ENCODE measurements at places on chromosomes 11 and 22.
A peak's percentile ranks its signal among the peaks of the same experiment; 100 is the strongest.

DNA sequence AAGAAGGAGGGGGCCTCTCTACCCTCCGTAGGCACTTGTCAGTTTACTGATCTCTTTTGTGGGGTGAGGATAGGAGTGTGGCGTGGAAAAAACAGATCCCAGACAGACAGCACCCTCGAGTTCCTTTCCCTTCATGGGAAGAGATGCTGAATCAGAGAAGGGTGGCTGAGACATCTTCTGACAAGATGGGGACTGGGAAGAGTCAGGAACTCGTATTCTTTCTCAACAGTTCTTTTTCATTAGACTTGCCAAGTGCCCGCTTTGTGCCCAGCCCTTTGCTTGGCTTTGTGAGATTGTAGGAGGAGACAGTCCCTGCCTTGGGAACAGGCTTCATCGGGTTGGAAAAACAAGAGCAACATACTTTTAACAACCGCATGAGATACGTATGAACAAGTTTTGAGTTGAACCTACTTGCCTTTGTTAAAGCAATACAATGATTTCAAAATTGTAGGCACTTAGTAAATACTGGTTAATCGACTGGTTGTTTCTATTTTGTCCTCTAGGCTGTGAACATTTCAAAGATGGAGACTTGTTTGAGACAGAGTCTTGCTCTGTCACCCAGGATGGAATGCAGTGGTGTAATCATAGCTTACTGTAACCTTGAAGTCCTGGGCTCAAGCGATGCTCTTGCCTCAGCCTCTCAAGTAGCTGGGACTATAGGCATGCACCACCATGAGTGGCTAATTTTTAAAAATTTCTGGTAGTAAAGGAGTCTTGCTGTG lies 1.1 kb downstream of the RRM1 start:
- no peak for DNase-seq

- no peak for DNase-seq
These were observed 1.7 kb downstream of the SMTN start for GRCh38 chr22:31082606-31083376.

- DNase-seq: no peak
These were observed 1.2 kb downstream of the CYTH4 start for GRCh38 chr22:37283393-37283937.

DNA sequence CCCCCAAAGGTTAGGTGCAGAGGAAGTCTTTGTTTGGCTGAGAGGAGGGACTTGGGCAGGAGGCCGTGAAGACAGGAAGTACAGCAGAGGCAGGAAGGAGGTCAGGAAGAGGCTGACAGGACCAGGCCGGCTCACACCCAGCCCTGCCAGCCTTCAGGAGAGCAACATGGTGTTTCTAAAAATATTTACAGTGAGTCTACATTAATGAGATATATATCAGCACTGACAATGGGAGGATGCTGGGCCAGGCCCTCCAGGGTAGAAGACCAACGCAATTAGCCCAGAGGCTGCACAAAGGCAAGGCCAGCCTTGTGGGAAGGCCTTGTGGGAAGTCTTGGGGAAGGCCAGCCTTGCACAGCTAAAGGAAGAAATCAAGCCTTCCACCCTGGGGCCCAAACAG lies 7.9 kb upstream of the APLNR start:
- DNase-seq: no peak

DNA sequence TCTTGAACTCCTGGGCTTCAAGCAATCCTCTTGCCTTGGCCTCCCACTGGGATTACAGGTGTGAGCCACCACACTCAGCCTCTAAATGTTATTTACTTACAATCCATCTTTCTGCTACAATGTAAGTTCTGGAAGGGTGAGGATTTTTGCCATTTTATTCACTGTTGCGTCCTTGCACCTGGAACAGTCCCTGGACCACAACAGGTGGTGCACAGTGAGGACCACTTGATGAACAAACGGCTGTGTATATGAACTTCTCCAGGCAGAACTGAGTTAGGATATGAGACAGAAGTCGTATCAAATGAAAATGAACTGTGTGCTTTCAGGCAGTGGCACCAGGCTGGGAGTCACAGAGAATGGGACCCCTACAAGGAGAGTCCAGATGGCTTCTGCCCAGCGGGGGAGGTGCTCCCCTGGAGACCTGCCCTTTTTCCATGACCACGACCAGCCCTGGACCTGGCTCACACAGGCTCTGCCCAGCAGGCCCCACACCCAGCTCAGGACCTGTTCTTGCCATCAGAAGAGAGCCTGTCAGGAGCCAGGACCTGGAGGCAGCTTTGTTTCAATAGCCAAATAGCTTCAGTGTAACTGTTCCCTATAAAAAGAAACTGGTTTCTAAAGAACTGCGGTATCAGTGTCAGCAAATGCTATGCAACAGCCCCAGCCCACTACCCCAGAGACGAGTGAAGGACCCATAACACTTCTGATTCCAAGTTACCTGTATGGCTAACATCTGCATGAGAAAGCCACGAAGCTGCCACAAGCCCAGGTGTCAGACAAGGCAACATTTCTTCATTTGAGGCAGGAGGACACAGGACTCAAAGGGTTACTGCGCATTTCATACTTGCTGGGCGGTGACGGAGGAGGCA lies 104.9 kb downstream of the MICAL3 start:
- no peak for DNase-seq

DNA sequence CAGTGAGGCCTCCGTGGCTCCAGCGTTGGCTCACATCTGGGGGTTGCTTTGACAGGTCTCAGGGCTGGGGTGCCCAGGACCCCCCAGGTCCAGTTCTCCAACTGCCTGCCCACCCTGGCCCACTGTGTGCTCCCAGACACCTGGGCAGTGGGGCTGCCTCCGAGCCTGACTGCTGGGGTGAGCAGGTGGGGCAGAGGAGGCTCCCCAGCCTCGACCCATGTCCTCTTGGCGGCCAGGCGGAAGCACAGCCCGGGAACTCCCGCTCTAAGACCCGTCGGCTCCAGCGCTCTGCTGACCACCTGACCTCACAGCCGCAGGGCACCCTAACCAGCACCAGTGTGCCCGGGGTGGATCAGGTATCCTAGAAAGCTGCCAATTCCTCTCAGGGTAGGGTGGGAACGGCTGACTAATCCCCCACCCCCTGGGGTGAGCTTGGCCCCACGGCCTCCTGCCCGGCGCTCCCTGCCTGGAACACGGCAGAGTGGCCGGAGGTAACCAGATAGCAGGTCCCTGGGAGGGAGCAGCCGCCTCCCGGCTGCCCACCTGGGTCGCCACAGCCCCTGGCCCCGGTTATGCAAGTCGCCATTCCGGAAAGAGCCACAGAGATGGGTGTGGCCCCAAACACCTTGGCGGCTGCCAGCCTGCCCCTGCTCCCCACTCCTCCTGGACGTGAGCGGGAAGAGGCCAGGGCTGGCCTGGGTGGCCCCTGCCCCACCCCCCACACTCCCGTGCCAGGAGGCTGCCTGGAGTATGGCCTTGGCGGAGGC lies 19.2 kb upstream of the MUC5B start:
- no peak for DNase-seq

- no peak for DNase-seq
These were observed 337.4 kb downstream of the CADM1 start for GRCh38 chr11:115166820-115167219.

GRCh38 chr11:102983486-102983885 lies 28.0 kb upstream of the MMP13 start:
- DNase-seq: no peak

GRCh38 chr11:89184021-89184420 lies 6.3 kb downstream of the TYR start:
- no peak for DNase-seq

DNA sequence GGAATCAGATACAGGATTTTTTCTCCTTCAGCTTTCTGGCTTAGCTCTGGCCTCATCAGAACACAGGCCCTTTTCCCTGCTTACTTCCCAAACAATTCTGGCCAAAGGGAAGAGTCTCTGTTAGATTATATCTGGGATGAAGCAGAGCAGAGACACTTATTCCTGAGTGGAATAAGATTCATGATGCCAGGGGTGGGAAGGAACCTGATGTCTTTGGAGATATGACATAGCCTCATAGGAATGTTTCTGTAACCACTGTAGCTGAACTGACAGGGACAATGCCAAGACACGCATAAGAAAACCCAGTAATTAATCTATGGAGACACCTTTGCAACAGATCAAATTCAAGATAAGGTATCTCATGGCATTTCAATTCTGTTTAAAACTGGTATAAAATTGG lies 177.1 kb upstream of the RAG2 start:
- DNase-seq: no peak

DNA sequence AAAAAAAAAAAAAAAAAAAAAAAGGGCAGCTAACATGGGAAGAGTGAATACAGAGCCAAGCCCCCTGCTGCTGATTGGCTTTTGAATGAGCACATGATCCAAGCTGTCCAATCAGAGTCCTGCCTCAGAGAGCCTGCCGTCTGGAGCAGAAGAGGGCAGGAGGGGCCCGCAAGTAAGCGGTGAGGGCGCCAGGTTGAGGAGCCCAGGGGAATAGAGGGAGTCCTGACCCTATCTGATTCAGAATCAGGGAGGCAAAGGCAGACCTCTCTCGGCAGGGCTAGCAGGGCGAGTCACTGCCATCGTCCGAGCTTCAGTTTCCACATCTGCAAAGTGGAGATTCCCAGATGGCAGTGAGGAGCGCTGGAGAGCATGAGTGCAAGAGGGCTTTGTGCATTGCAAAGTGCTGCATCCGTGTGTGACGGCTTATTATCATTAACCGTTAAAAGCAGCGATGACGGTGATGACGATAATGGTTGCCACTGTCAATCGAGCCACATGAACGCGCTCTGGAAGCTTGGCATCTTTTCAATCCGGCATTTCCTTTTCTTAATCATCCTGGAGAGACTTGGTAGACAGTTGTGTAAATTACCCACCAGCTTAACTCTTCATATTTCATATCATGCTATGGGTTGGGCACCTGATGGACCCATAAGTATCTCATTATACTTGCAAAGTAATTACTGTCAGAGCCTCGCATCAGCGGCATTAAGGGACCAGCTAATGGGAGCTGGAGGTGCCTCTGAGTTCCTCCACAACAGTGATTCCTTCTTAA lies 68.6 kb upstream of the ATXN10 start:
- no peak for DNase-seq

DNA sequence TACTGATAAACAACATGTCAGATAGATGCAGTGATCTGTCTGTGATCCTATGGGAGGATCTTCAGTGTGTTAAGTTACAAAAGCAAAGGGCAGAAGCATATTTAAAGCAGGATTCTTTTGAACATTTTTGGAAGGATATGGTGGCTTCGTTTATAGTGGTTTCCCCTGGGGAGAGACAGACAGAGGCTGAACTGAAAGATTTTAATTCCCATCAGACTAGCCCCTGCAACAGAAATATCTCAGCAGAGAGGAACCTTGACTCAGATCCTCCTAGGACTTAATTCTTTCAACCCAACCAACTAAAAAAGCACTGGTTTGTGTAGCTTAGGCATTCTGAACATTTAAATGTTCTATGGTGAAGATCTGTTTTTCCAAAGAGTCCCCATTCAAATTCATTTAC lies 5.7 kb downstream of the CLTCL1 start:
- no peak for DNase-seq

DNA sequence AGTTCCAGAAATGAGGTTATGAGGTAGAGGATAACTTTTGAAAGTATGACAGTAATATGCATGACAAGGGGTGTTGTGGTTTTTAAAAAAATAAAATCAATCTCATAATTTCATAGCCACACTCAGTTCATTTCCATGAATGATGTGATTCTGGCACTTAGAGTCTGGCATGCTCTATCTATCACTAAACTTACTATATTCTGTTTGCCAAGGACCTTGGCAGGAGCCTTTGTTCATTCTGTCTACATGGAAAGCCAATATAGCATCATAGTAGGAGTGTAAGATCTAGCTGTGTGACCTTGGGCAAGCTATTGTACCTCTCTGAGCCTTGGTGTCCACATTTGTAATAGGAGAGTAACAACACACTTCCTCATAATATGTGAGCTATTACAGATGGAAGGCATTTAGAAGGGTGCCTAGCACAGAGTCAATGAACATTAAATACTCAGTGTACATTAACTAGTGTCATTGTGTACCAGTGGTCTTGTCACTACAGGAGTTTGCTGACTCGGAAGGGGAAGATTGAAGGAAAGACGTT lies 507.6 kb downstream of the SOX6 start:
- no peak for DNase-seq

GRCh38 chr22:42202669-42203068 lies 67.8 kb downstream of the TCF20 start:
- DNase-seq: peak; percentile 8

DNA sequence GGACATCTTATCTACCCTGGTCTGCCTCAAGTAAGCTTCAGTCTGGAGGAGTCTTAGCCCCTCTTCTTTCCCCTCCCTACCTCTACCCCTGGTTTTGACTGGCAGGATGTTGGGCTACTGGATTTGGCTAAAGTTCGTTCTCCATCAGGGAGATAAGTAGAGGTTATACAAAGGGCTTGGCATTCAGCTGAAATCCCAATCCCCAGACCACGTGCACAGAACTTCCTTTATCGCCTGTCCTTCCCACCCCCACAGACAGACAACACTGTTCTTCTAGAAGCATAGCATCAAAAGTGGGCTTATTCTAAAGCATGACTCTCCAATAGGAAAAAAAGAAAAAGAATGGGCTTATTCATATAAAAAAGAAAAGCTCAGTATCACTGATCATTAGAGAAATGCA lies 7.8 kb downstream of the PRG3 start:
- no peak for DNase-seq

- DNase-seq: peak; percentile 47
These were observed 21.6 kb upstream of the ADSL start for GRCh38 chr22:40324468-40325305.

DNA sequence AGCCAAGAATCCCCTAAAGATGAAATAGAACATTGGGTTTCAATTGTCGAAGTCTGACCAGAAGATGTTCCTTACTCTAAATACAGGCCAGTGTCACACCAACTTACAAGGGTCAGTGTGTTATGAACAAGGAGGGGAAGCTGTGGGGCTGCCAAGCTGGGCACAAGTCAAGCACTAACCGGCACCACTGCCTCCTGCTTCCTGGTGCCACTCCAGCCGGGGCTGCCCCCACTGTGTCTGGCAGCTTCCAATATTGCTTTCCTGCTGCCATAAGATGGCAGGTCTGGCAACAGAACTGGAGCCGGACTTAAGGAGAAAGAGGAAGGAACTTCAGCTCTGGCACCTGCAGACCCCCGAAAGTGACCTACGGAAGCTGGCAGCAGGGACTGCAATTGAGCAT lies 13.7 kb upstream of the VPS37C start:
- no peak for DNase-seq

GRCh38 chr22:26174280-26174679 lies 5.0 kb downstream of the SEZ6L start:
- DNase-seq: no peak

- DNase-seq: no peak
These were observed 74.8 kb upstream of the PITPNB start for GRCh38 chr22:27993774-27994350.

DNA sequence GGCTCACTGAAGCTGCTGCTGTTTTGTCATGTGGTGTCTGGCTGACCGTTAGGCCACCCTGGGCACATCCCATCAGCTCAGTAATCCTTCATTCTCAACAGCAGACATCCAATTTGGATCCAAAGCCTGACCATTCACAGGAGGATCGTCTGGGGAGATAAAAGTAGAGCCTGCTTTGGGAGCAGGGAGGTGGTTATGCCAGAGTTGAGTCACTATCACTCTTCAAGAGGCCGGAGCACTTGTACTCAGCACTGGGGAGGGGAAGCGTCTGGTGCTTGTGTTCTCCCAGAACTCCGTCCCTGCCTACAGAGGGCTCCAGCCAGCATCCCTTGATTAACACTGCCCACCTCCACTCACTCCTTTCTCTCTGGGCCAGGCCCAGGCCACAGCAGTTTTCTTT lies 382.6 kb downstream of the OPCML start:
- DNase-seq: no peak

Data from activated naive CD4-positive, alpha-beta T cell (primary cell).